ENCODE measurements at places on chromosomes 11 and 22.

- no peak for DNase-seq
Measured at GRCh38 chr22:26903030-26903856, 245.9 kb downstream of the MIAT start.

DNA sequence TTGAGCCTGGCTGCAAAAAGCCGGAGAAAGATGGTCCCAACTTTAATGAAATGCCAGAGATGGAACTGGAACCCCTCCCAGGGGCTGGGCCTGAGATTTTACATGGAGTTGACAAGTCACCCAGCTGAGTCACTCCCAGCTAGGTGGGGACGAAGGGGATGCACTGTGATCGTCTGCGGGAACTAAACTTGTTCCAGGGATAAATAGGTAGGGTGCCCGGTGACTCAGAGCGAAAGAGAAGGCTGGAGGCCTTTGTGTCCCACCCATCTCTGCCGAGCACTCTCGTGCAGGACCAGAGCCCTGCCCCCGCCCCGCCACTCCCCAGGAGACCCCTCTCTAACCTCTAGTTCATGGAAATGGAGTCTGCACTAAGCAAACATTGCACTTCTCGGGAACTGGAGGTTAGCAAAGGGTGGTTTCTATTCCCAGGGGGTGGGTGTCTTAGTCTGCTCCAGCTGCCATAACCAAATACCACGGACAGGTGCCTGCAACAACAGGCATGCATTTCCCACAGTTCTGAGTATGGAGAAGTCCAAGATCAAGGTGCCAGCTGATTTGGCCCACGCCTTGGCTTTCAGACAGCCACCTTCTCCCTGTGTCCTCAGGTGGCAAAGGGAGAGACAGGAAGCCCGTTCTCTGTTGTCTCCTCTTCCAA, 60.7 kb upstream of the FADD start:
- no peak for DNase-seq

DNA sequence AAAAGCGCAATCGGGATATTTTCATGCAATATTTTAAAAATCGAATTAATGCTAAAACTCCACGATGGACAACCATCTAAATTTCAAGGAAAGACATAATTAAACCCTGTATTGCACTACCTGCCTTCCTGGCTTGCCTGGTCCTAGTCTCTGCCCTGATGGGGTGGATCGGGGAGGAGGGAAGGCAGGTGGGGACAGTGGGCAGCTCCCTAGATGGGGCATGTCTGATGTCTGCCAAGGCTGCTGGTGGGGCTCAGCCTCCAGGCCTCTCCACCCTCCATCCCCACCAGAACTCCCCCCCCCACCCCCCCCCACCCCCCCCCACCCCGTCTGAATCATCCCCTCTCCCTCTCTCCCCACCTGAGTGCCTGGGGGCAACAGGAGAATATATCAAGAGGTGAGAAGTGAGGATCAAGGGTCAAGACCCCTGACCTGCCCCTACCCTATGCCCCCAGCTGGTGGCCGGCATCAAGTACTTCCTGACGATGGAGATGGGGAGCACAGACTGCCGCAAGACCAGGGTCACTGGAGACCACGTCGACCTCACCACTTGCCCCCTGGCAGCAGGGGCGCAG, 650 bp downstream of the CST6 start:
- no peak for DNase-seq

GRCh38 chr11:12403997-12404350, 26.6 kb downstream of the PARVA start:
- DNase-seq = no peak

DNA sequence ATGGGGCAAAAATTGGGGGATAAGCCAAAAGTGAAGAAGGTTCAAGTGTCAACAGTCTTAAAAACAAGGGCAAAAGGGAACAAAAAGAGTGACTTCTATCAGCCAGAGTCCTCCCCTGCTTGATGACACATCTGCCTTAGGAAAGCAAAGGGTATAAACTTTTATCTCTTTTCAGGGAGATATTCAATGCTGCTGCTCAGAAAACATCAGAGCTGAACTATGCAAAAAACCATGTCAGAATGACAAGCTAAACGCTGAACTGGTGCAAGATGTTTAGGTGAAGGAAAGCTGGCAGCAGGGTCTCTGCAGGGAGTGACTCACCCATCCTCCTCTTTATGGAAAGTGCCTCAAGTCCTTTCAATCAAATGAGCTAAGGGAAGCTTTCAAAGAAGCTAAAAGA, 24.7 kb downstream of the ALG9 start:
- DNase-seq = no peak

GRCh38 chr11:129278586-129279319, 86.6 kb upstream of the ARHGAP32 start:
- no peak for DNase-seq

DNA sequence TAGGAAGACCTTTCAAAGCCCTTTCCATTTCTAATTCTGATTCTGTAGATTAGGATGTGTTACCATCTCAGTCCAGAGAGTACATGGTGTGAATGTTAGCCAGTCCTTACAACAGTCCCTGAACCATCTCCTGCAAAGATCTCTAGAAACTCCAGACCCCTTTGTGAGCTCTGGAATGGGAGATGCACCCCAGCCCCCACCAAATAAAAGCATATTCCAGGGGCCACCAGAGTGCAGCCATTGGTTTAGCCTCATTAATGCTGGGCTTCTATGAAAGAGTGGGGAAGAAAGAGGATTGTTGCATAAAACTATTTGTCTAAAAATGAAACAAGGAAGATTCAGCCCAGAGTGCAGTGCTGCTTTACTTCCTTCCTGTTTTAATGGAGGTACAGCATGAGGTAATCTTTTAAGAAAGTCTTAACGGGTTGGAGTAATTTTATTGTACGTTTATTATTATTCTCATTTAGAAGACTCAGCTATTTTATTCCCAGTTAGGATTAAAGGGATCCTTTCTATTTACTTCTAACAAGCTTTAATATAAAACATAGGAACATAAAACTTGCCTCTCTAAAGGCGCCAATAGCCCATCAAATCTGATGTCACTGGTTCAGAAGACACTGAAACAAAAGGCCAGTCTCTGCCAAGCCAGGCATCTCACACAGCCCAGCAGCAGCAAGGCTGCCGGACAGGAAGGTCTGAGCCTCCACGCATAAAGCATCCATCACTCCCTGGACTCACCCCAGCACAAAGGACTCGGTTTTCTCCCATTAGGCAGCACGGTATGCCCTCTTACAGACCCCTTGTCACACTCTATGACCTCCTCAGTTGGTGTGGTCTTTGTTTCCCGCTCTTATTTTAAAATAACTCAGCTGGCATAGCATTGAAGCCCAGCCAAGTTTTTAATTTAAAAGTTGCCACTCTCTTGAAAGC, 203.9 kb upstream of the BLID start:
- no peak for DNase-seq

DNA sequence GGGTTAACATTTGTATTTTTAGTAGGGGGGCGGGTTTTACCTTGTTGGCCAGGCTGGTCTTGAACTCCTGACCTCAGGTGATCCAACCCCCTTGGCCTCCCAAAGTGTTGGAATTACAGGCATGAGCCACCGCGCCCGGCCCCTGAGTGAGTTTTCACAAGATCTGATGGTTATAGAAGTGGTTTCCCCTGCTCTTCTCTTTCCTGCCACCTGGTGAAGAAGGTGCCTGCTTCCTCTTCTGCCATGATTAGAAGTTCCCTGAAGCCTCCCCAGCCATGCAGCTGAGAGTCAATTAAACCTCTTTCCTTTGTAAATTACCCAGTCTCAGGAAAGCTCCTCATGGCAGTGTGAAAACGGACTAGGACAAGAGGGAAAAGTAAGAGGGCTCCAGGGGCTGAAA, 259.1 kb upstream of the PLET1 start:
- no peak for DNase-seq

GRCh38 chr11:6911378-6911777, 9.4 kb upstream of the OR2D3 start:
- no peak for DNase-seq

GRCh38 chr11:75369560-75370255, 18.2 kb upstream of the ARRB1 start:
- DNase-seq = no peak

GRCh38 chr22:47655930-47656329, 893.5 kb downstream of the TBC1D22A start:
- DNase-seq = no peak

DNA sequence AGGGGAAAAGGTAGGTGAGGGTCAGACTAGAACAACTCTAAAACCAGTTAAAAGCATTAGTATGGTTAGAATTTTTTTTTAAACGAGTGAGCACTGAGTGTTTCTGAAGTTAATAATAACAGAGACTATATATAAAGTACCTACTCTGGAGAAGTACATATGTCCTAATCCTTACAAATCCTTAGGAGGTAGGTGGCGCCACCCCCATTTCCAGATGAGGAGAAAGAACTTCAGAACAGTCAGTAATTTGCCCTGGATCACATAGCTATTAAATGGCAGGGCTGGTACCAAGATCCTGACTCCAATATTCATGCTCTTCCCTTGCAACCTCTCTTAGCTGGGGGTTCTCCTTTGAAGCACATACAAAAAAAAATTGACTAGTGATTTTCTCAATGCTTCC, 80.5 kb downstream of the CLPB start:
- DNase-seq = no peak

- no peak for DNase-seq
Measured at GRCh38 chr11:73961321-73961720, 10.5 kb downstream of the DNAJB13 start.

DNA sequence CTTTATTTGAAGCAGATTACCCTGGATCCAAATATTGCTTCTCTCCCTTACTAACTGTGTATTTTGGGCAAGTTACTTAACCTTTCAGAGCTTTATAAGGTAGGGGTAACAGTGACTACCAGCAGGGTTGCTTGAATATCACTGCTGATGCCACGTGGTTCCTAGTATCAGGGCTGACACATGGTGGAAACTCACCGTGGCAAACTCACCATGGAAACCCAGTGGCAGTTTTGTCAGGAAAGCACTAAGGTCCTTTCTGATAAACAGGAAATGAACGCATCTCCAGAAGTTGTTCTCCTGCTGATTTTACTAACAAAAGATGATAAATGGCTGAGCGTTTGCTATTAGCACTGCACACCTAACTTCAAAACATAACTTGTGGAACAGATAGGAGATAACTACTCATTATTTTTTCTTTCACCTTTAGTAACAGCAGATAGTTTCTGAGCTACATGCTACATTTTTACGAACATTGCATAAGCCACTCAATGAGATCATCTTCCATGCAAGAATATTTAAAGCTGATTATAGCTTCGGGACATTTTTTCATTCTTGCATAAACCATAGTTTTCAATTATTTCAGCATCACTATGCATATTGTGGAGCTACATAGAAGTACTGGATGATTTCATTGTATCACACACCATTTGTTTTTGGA, 59.7 kb upstream of the RAG2 start:
- DNase-seq = no peak

DNA sequence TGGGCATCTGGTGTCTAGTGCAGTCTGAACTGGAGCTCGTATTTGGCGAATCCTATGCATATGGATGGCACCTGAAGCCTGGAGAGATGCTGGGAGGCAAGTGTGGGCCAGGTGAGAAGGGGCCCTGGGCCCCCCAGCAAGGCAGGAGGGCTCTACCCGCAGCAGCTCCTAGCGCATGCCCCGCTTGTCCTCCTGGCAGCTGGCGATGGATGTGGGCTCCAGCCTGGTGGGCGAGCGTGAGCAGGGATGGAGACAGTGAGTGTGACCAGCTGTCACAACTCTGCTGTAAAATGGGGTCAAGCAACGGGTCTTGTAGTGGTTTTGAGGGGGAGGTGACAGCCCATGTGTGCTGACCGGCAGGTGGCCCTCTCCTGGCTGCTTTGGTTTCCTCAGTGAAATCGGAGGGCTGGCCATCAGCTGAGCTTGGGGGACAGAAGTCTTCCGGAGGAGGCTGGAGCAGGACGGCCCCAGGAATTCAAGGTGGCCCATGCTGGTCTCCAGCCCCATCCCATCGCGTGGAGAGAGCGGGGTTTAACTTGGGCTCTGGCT, 12.0 kb downstream of the FRMD8 start:
- no peak for DNase-seq

DNA sequence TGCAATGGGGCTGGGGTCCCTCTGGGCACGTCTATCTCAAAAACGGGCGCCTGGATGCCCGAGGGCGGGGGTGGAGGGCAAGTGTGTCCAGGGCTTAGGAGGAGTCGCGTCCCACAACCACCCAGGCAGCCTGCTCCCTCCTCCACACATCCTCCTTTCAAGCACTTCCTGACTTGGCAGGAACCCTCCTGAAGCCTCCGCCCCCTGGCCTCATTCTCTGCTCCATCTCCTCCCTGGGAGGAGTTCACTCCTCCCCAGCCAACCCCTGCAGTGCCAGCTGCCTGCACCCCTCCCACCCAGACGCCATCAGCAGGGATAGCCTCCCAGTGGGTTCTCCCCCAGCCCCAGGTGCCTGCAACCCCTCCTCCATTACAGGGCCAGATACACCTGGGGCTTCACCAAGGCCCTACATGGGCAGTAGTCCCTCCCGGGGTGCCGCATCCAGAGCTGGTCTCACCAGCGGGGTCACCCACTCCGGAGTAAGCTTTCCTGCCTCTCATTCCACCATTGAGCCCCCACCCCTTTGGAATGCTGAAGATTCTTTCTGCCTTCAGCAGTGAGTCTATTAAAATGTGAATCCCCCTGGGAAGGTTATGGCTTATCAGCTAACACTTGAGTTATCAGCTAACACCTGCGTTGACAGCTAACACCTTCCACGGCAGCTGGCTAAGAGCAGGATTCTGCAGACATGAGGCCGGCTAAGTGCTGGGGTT, 24.4 kb downstream of the RTN4R start:
- DNase-seq = no peak

- no peak for DNase-seq
Measured at GRCh38 chr11:13064593-13064992, 55.5 kb downstream of the RASSF10 start.

- DNase-seq = no peak
Measured at GRCh38 chr22:16828876-16829275, 3.7 kb upstream of the XKR3 start.

DNA sequence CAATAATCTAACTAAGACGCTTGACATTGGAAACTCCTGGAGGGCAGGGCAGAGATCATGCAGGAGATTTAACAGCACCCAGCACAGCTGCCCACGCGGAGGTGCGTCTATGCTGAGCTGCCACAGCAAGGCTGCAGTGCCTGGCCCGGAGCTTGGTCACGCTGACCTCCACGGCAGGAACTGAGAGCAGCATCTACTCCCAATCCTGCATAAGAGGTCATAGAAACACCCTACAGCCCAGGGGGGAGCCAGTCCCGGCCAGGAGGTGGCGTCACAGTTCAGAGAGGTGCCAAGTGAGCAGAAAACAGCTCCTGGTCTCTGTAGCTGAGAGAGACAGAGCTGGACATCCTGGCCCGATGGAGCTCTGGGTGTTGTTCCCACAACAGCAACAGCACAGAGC, 121.1 kb upstream of the TMEM45B start:
- DNase-seq = no peak

GRCh38 chr22:50117168-50117762, 27.5 kb downstream of the MOV10L1 start:
- DNase-seq = no peak

- no peak for DNase-seq
Measured at GRCh38 chr22:45497351-45498145, 5.1 kb upstream of the FBLN1 start.

DNA sequence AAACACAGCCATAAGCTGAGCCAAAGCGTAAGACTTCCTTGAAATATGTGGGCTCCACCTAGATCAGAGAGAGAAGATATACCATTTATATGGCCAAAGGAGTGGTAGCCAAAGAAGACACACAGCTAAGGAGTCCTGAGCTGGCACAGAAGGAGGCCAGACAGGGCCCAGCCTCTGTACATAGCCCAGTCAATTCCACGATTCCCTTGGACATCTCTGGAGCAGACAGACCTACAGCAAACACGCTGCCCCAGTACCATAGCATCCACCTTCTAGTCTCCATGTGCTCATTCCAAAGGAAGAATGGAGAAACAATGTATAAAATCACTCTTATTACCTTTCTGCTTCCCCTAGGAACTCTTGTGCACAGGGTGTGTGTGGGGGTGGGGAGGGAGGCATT, 102.1 kb upstream of the LDLRAD3 start:
- DNase-seq = no peak
